ENCODE measurements at places on chromosomes 2 and 18.
A peak's percentile ranks its signal among the peaks of the same experiment; 100 is the strongest.

GRCh38 chr18:52475325-52475724, 135.3 kb downstream of the DCC start:
- no peak for DNase-seq

DNA sequence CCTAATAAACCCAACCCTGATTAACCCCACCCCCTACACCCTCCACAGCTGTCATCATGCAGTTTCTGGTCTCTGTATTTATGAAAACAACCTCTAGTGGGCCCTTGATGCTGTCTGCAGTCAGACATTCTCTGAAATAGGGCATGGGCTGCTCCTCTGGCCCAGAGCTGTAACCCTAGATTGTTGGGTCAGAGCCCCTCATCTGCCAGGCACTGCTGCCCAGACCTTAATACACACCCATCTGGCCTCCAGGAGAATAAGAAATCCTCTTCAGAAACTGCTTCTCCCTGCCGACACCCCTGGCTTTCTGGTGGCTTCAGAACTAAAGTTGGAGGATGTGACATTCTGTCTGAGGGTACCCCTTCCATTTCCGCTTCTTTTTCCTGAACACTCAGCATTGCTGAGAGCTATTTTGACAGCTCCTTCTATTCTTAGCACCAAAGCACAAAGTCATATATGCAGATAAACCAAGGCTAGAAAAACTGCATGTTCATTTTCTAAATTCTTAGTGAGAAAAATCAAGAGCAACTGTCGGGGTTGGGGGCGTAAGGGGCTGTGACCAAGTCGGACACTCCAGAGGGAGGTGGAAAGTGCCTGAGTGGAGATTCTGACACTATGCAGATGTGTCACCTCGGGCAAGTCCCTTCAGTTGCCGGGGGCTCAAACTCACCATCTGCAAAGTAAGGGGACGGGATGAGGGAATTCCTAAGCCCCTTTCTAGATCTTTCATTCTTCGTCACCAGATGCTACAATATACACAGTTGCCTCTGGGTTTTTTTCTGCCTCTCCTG, 28.7 kb downstream of the SRSF7 start:
- no peak for DNase-seq

GRCh38 chr2:11784280-11784679, 37.8 kb downstream of the LPIN1 start:
- DNase-seq = no peak

- DNase-seq = no peak
Measured at GRCh38 chr2:161104054-161104553, 56.1 kb upstream of the TANK start.

DNA sequence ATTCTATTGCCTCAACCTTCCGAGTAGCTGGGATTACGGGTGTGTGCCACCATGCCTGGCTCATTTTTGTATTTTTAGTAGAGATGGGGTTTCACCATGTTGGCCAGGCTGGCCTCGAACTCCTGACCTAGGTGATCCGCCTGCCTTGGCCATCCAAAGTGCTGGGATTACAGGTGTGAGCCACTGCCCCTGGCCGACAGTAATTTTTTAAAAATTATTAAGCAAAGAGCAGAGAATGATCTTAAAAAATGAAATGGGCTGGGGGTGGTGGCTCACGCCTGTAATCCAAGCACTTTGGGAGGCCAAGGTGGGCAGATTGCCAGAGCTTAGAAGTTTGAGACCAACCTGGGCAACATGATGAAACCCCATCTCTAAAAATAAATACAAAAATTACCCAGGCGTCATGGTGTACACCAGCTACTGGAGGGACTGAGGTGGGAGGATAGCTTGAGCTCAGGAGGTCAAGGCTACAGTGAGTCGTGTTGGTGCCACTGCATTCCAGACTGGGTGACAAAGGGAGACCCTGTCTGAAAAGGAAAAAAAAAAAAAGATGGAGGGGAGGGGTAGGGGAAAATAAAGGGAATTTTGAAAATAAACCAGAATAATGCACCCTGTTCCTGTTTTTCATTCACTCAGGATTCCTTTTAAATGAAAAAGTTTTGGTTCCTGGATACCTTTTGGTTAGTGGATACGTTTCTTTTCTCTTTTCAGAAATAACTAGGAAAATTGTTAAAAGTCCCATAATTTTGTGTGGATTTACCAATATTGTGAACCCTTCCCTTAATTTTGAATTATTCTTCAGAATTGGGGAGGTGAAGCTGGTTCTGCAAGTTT, 33.9 kb downstream of the MAP4K4 start:
- DNase-seq = no peak

- DNase-seq = peak; percentile 71
Measured at GRCh38 chr2:202361108-202361507, 15.0 kb upstream of the BMPR2 start.

DNA sequence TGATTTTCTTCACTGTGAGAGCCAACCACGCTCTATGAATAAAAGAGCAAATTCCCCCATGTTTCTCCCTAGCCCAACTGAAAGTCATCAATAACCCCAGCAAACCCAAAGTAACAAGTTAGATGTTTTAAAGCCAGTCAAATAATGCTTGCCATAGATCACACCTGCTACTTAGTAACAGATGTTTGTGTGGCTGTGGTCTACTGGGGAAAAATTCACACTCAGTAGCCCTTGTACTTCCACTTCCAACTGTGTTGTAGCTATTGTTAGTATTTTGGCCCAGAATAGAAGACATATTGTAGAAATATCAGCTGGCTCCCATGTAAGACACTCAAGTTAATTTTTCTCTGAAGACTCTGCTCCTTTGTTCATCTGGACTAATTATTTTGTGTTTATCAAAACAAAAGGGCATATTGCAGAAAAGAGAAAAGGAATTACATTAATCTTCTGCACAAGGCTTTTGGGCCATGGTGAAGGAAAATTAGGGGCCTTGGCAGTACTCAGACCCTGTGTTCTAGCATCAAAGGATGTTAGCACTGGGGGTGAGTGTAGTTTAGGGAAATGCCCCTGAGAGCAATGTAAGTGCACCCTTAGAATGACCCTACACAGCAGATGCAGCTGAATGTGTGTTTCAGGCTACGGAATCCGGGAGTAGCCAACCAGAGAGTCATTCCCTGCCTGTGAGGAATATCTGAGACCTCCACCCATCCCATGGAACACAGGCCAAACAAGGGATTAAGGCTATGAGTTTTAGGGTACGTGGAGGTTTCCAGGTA, 521.9 kb downstream of the EPHA4 start:
- no peak for DNase-seq

- peak; percentile 36 for DNase-seq
Measured at GRCh38 chr2:79585701-79586433, 73.0 kb downstream of the CTNNA2 start.

GRCh38 chr2:223420048-223420447, 182.1 kb downstream of the SCG2 start:
- DNase-seq = no peak

GRCh38 chr18:65056575-65056974, 694.2 kb upstream of the CDH7 start:
- DNase-seq = no peak

GRCh38 chr2:226031647-226032501, 632.4 kb downstream of the NYAP2 start:
- DNase-seq = peak; percentile 65

GRCh38 chr2:83972128-83972527, 487.0 kb downstream of the SUCLG1 start:
- DNase-seq = no peak

- DNase-seq = peak; percentile 50
Measured at GRCh38 chr18:37383036-37383785, 182.4 kb downstream of the CELF4 start.

Data from AG10803 (cell line).